GM13976 (cell line): ENCODE measurements at places on chromosomes 16 and 17.

DNA sequence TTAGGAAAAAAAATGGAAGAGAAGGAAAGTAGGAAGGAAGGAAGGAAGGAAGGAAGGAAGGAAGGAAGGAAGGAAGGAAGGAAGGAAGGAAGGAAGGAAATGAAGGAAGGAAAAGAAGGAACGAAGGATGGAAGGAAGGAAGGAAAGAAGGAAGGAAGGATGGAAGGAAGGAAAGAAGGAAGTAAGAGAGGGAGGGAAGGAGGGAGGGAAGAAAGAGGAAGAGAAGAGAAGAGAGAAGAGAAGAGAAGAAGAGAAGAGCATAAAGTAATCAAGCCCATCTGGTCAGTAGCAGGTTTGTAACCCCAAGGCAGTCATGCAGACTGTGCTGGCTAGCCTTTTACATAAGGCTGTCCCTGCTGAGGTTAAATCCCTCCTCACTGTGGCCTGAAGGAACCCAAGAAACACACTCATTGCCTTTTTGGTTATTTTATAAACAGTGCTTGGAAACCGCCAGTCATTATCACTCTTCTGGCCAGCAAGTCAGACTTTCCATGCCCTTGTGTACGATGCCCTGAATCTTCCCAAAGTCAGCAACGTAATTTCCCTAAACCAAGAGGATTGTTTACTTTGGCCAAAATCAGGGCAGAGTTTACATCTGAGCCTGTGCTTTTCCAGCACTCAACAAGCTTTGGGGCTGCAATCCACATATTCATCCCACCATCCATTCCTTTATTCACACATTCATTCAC lies 409.6 kb upstream of the MAF start:
- no peak for DNase-seq

- peak; percentile 34 for DNase-seq
Observed at GRCh38 chr16:9966569-9967157, 215.6 kb downstream of the GRIN2A start.

DNA sequence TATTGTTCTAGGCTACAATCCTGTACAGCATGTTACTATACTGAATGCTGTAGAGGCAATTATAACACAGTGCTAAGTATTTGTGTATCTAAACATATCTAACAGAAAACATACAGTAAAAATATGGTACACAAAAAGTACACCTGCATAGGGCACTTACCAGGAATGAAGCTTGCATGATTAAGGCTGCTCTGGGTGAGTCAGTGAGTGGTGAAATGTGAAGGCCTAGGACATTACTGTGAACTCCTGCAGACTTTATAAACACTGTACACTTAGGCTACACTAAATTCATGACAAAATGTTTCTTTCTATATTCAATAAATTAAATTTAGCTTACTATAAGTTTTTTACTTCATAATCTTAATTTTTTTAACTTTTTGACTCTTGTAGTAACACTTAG lies 37.1 kb downstream of the AMFR start:
- no peak for DNase-seq

DNA sequence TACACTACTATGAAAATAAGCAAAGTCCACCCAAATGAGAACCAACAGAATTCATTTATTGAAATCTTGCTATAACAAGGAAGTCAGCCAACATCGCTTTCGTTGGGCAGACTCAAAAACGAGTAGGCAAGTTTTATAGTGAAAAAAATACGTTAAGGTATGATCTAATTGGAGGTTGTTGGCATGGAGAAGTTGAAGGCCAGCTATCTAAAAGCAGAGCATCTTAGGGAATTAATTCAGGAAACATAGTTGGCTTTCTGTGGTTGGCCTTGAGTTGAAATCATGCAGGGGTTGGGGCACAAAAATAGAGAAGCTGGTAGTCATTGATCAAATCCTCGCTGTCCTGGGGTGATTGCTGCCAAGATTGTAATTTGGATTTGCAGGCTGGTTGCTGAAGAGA lies 118.3 kb downstream of the PPM1E start:
- DNase-seq, result no peak

DNA sequence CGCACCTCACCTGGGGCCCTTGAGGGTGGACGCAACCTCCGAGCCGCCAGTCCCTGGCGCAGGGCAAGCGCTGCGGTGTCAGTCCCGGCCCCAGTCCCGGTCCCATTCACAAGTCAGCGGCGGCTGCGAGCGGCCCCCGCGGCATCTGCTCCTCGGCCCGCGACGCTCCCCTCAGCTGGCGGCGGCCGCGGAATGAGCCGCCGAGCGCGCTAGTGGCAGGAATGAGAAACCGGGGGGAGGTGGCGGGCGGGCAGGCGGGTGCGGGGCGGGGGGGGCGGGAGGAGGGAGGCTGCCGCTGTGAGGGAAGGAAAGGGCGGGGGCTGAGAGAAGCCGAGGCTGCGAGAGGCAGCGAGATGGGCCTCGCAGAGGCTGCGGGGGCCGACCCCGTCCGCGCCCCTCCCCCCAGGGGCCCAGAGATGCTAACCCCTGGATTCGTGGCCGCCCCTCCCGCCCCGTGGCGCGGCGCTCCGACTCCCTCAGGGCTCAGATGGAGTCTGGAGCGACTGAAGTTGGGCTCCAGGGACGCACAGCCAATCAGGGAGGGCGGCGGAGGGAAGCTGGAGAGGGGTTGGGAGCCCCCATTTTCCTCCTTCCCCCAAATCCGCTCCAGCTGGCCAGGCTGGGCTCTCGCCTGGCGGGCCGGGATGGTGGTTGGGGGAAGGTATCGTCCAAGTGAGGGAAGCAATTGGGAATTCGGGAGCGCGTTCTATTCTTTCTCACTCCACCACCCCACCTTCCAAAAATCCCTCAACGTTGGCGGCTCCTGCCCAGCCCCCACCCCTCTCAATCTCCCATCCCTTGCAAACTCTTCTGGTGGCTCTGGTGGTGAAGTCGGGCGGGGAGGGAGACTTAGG lies at the start of gene CDH11:
Gene CDH11 (minus strand): TSS at position 194 of the 854 bp plus-strand sequence. CDS start 117,194 bp downstream, outside the sequence.
- DNase-seq, result peak; percentile 11

DNA sequence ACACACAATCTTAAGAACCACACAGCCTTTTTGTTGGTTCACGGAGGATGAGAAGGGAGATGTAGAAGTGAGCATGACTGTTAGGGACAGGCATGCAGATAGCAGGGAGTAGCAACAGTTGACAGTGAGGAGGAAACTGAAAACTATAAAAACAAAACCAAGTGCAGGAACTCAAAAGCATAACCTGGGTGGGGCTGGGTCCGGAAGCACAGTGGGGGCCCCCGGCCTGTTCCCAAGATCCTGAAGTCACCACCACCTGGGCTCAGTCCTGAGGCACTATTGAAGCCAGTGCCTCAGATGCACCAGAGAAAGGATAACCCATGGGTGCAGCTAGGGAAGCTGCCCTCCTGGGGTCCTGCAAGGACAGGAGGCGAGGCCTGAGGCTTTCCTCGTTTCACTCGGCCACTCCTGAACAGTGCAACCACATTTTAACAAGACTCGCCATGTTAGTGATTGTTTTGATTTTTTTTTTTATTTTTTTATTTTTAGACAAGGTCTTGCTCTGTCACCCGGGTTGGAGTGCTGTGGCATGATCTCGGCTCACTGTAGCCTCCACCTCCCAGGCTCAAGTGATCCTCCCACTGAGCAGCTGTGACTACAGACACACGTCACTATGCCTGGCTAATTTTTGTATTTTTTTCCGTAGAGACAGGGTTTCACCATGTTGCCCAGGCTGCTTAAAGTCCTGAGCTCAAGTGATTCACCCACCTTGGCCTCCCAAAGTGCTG lies 27.7 kb upstream of the CBX4 start:
- DNase-seq, result no peak

GRCh38 chr17:1573932-1574696 lies 11.5 kb upstream of the PITPNA start:
- DNase-seq, result peak; percentile 94

GRCh38 chr17:75503337-75503950 lies 11.9 kb downstream of the CASKIN2 start:
- DNase-seq, result no peak

DNA sequence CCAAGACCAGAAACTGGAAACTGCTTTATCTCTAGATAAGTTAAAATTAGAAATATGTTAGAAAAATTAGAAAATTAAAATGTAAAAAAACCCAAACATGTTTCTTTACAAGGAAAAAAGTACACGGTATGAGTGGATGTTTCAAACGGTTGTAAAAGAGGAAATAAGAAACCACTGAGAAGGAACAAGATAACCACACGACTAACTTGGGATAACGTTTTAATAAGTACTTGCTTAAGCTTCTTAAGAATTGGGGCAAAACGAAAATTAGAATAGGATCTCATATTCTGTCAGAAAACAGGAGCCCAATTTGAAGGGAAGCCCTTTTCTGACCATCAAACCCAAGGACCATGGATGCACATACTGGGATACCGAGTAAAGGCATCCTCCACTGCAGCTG lies 31.0 kb downstream of the MBTPS1 start:
- peak; percentile 49 for DNase-seq

GRCh38 chr16:29007730-29008593 lies 23.1 kb downstream of the LAT start:
- no peak for DNase-seq

GRCh38 chr17:1713160-1713877 lies 3.1 kb upstream of the TLCD2 start:
- no peak for DNase-seq

DNA sequence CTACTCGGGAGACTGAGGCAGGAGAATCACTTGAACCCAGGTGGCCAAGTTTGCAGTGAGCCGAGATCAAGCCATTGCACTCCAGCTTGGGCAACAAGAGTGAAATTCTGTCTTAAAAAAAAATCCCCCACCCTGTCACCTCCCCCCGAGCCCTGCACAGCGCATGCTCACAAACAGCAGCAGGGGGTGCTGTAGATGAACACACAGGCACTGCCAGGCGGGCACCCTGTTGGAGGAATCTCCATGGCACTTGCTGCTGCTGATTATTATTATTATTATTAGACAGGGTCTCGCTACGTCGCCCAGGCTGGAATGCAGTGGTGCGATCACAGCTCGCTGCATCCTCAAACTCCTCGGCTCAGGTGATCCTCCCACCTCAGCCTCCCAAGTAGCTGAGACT lies 24.6 kb downstream of the FZD2 start:
- no peak for DNase-seq

GRCh38 chr17:64411999-64412771 lies 21.5 kb upstream of the PECAM1 start:
- DNase-seq, result no peak

DNA sequence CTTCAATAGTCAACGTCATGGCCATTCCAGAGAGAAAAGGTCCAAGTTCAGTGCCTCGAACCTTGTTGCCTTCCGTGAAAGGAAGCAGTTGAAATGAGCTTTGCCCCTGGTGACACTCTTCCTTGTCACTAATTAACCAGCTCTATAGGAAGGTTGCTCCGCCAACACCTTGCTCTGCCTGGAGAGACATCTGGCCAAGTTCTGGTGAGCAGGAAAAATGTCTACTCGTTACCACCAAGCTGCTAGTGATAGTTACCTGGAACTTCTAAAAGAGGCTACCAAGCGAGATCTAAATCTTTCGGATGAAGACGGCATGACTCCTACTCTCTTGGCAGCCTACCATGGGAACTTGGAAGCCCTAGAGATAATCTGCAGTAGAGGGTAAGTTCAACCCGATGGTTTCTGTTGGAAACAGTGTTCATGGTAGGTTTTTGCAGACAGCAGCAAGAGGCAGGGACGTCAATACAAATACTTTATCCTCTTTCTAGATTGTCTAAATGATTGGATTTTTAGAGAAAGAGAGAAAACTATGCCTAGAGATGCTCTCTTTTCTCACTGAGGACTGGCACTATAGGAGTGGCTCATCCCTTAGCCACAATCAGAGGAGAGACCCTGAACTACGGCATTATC lies at the start of gene ANKS4B:
Gene ANKS4B (plus strand): TSS at position 179 of the 630 bp plus-strand sequence. CDS start 39 bp downstream, at position 218.
- DNase-seq, result no peak

- no peak for DNase-seq
Observed at GRCh38 chr17:49342575-49342936, 19.5 kb downstream of the ZNF652 start.

DNA sequence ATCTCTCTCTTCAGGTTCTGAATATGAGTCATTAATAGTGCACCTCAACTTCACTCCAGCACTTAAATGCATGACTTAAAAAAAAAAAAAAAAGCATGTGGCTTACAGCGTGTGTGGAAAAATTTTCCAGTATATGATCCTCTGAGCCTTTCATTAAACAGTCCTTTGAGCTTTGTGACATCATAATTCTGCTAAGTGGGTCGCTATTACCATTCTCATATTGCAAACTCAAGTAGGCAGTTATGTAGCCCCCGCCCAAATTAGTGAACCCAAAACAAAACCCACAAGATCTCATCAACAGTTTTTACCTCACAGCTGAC lies 672 bp downstream of the CMTR2 start:
- no peak for DNase-seq

- no peak for DNase-seq
Observed at GRCh38 chr17:80225230-80225629, 5.0 kb downstream of the SLC26A11 start.

GRCh38 chr16:30628628-30629540 lies 18.7 kb upstream of the ZNF689 start:
- DNase-seq, result peak; percentile 78

DNA sequence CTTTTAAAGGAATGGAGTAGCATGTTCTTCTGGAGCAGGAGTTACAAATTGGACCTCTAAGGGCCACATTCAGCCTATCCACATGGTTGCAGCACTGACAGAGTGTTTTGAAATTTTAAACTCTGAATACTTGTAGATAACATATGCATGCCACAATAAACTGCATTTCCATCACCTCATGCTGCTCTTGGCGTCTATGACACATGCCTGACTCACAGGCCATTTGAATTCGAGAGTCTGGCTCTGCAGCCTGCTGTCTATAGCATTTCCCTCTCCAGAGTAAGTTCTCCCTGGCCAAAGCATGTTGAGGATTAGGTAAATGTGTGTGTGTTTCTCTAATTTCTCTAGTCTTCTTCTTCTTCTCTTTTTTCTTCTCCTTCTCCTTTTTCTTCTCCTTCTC lies 28.7 kb upstream of the MYOCD start:
- DNase-seq, result no peak

DNA sequence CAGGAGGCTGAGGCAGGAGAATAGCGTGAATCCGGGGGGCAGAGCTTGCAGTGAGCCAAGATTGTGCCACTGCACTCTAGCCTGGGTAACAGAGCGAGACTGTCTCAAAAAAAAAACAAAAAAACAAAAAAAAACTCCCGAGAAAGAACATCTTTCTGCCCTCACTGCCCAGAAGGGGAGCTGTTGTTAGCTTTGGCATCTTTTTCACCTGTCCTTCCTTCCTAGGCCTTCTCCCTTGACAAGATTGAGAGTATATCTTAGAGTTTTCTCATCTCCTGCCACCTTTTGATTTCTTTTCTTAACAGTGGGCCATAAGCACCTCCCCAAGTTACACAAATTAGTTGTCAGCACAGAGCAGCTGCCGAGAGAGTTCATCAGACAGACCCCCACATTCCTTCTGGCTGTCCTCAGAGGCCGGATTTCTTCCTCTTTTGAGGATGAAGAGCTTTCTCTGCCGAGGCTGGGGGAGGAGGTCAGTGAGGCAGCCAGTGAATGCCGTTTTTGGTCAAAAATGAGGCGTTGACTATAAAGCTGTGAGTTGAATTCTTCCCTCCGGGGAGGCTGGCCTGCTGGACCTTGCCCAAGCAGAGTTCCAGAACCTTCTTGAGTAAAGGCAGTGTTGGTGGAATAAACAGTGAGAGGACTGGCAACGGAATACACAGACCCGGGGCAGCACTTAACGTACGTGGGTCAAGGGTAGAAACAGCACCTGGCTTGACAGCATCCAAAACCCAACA lies 127.0 kb downstream of the ABCC6 start:
- no peak for DNase-seq
